ENCODE measurements at places on chromosomes 5 and 9.
A peak's percentile ranks its signal among the peaks of the same experiment; 100 is the strongest.

- no peak for DNase-seq
These were observed 62.2 kb downstream of the INIP start for GRCh38 chr9:112655668-112656067.

GRCh38 chr5:35242702-35243258 lies 12.5 kb upstream of the PRLR start:
- DNase-seq = no peak

DNA sequence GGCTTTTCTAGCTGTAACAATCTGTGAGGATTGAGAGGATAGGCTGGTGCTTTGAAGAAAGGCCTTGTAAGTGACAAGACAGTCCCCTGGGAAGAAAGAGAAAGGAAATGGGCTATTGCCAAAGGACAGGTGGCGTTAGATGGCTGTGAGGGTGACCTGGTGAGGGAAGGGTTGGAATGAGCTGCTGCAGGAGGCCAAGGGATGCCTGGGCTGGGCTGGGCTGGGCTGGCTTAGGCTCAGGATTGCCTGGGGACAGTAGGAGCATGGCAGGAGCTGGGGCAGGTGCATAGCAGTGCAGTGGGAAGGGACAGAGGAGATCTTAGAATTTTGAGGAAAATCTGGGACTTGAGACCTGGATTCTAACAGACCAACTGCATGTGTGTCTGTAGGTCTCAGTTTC lies 9.7 kb upstream of the MYOZ3 start:
- no peak for DNase-seq

- DNase-seq = peak; percentile 17
These were observed 39.4 kb downstream of the MRPS27 start for GRCh38 chr5:72280581-72281069.

GRCh38 chr9:68966496-68966944 lies 47.4 kb downstream of the PRKACG start:
- no peak for DNase-seq

DNA sequence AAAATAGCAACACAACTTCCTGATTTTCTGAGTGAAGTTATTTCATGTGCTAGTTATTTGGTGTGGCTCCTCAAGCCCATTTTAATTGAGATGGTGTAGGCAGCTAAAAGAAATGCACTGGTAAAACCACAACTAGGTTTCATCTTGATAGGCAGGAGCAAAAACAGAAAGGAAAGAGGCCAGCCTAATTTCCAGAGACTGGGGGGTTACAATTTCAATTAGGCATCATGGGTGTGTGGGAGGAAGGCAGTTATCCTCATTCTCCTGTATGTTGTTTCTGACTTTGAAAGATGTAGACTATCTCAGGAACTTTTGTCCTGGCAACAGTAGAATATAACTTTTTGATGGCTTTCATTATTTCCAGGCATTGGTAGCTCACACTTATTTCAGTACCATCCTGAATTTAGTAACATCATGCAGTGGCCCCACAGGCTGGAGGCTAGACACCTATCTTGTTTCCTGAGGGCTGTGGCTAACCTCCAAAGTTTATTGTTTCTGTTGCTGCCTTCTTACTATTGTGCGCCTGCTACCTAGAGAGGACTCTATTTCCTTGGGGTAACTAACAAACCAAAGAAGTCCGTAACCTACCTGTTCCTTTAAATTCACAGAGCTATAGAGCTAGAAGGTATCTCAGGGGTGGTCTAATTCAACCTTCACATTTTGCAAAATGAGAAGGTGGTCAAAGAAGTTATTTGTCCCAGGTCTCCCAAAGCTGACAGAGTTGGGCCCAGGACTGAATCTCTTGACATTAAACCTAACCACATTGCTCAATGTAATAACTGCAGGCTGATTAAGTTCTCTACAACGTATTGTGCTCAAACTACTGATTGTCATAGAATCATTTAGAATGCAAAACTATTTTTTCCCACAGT lies 42.4 kb downstream of the FYB1 start:
- no peak for DNase-seq

GRCh38 chr5:67267512-67268216 lies 71.1 kb upstream of the CD180 start:
- no peak for DNase-seq

DNA sequence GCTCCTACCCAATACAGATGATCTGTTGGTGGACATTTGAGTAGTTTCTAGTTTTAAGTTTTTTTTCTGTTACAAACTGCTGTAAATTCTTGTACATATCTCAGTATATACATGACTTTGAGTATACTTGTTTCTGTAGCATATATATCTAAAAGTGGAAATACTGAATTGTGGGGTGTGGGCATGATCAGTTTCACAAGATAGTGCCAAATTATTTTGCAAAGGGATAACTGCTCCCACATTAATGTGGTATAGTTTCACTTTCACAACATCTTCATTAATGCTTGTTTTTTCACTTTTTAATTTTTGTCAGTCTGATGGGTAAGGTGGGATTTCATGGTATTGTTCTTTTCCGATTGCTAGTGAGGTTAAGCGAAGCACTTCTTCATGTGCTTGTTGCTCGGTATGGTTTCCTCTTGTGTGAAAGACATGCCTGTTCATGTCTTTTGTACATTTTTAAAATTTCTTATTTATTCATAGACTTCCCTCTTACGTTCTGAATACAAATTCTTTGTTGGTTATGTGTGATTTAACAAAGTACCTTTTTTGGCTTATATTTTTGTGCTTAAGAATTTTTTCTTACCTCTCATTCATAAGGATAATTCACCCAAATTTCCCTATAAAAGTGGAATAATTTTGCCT lies 103.5 kb downstream of the CDC42SE2 start:
- no peak for DNase-seq

DNA sequence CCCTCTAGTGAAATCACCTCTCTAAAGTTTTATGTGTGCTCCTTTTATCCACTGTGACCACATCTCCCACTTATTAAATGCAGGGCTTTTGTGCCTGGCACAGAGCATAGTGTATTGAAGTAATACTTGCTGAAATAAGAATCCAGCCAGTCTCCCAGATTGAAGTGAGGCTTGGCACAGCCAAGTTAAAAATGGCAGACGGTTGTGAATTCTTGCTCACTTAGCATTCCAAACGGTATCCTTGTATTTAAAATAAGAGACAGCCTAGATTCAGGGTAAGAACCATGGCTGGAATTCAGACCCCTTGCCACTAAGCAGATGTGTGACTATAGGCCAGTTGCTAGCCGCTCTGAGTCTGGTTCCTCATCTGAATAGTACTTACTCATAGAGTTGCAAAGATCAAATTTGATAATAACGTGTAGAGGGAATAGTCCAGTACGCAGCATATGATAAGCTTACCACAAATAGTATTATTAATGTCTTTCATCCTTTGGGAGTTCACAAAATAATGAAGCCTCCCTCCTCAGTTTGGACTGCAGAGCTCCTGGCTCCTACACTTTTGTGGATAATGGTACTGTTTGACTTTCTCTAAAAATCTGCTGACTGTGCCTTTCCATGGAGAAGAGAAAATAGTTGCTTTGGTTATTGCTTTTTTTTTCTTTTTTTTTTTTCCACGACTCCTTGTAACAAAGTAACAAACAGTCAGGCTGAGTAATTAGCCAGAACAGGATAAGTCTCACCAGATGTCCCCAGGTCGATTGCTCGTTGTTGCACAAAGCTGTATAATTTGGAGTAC lies 51.5 kb downstream of the FGF1 start:
- no peak for DNase-seq

GRCh38 chr5:353612-354580 lies 32.4 kb downstream of the AHRR start:
- DNase-seq = no peak

DNA sequence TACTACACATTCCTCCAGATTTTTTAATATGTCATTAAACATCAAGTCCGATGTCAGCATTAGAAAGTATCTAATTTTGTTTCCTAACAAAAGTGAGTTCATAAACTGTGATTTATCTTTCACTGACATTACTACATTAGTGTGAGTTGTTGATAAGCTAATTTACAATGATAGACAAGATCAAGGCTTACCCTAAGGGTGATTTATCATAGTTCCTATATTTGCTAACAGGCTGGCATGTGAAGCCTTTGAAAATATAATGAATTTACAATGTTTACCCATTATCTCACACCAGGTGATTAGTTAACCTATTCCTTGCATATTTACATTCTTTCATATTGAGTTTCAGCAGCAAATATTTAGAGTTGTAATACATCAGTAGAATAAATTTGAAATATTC lies 1096.9 kb upstream of the NUDT12 start:
- no peak for DNase-seq

DNA sequence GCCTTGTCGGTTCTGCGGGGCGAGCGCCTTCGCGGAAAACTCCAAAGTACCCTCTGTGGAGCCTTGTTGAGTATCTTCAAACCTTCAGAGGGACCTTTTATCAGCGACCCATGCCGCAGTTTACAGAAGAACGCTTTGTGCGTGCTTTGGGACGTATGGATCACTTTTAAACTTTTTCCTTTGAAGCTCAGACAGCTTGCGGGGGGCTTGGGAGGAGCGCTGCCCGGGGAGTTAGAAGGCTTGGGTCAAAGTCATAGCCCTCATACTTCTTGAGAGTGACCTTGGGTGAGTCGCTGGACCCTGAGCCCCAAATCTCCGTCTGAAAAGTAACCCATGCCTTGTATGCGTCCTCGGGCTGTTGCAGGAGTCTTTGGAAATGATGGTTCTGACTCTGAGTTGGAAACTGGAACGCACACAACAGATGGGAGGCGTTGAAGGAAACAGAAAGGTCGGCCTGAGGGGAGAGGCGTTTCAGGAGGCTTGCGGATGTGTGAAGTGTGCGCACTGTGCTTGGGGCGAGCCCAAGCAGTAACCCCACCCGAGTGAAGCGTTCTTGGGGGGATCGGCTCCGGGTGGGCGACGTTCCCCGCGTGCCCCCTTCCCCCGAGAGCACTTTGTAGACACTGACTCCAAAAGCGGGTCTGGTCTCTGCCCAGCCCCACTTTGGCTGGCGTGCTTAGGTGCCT lies 661 bp upstream of the SLC25A51 start:
- no peak for DNase-seq

DNA sequence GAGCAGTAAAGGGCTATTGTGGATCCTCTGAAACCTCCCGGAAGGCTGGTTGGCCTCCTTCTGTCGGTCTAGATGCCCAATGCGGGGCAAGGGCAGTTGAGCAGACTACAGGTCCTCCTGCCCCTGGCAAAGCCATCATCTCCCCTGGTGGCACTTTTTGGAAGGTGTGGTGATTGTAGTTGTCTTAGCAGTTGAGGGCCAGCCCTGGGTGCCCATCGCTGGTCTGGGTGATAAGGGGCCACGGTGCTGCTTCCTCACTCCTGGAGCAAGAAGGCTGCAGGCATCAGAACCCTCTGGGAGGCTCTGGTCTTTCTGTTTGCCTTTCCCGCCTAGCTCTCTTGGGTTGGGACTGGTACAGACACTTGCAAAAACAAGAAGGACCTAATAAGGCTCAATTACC lies 63.8 kb downstream of the CYSTM1 start:
- no peak for DNase-seq

DNA sequence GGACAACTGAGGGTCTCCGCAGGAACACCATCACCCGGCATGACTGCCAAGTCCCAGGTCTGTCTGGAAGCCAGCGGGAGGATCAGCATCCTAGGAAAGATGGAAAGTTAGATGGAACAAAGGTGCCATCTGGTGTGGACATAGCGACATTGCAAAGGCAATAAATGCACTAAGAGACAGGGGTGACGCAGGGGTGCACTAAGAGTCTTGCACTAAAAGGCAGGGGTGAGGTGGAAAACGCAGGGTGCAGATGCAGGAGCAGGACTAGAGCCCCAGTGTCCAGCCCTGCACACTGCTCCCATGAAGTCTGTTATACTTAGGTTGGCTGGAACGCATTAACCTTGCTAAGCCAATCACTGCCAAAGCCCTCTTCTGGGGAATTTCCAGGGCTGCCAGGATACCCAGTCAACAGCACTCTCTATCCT lies 15.5 kb downstream of the ATOX1 start:
- peak; percentile 53 for DNase-seq

GRCh38 chr5:142837081-142837725 lies 67.0 kb downstream of the ARHGAP26 start:
- DNase-seq = no peak

DNA sequence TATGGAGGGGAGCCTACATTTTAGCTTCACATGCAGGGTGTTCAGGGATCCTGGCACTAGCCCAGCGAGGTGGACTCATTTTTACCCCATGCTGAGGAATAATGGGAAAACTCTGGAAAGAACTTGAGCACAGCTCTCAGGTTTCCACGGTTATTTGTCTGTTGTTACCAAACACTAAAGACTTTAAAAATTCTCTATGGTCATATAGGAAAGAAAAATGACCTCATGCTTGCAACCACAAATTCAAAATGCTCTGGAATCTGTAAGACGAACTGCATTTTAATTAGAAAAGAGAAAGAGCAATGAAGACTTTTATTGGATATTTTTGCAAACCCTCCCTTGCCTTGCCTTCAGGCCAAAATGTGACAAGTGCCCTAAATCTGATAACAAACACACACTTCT lies 606.9 kb downstream of the EBF1 start:
- no peak for DNase-seq

- no peak for DNase-seq
These were observed 20.3 kb downstream of the CDC14B start for GRCh38 chr9:96599298-96599697.

GRCh38 chr5:137727623-137728022 lies 8.3 kb downstream of the KLHL3 start:
- DNase-seq = no peak

- no peak for DNase-seq
These were observed 6.2 kb downstream of the FRMPD1 start for GRCh38 chr9:37656936-37657335.

DNA sequence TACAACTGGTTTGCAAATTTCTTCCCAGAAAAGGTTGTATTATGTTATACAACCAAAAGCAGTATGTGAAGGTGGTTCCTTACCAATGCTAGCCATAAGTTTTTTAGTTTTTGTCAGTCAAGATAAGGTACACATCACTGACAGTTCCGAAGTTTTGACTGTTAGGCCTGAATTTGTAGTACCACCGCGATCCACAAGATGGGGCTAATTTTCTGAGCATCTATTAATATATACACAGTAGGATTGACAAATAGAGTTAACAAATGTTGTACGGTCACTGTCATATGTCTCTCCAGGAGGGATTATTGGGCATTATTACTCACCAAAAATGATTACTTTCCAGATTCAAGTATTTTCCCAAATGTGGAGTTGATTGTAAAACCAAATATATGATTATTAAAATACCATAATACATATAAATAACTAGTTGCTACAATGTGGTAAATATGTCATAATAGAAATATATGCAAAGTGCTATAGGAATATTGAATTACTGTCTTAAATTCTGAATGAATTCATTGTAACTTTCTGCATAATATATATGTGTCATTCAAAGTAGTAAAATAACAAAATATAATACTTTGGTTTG lies 28.4 kb upstream of the LRRC19 start:
- DNase-seq = peak; percentile 73

Measured in endothelial cell (in vitro differentiated cells).